ENCODE measurements at places on chromosomes 3 and 15. TPM values are rescaled to one million over a fixed set of nuclear protein-coding genes. Genes with fewer than 3 reads are reported as not detected.

GRCh38 chr3:195543500-195544229 lies 540 bp upstream of the PPP1R2 start:
- DNase-seq: no peak

GRCh38 chr3:16264174-16264707 lies 502 bp downstream of the DPH3 start:
- DNase-seq: no peak

PAQR9 gene
- polyA plus RNA-seq: 2.8 TPM

- peak; percentile 30 for DNase-seq
Observed at GRCh38 chr3:69665026-69665737, 74.1 kb upstream of the MITF start.

MINDY2 gene
- polyA plus RNA-seq: 4.7 TPM

DNA sequence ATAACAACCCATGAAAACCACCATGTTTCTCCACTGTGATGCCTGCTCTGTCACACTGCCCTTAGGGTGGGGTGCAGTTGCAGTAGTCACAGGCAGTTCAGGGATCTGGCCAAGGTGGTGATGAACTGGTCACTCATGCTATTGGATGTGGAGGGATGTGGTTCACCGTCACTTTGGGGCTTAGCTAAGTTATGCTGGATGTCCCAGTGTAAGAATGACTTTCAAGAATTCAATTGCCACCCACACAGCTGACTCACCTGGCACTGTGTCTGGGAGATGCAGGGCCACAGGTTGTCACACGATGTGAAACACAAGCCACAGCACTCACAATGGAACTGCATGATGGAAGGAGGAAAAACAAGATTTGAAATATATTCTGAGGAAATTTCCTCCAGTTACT lies 146.1 kb upstream of the CTNNB1 start:
- DNase-seq: no peak

ZNF35 gene
- polyA plus RNA-seq: 3.8 TPM

- DNase-seq: no peak
Observed at GRCh38 chr3:40718209-40718608, 193.4 kb downstream of the ZNF621 start.

DNA sequence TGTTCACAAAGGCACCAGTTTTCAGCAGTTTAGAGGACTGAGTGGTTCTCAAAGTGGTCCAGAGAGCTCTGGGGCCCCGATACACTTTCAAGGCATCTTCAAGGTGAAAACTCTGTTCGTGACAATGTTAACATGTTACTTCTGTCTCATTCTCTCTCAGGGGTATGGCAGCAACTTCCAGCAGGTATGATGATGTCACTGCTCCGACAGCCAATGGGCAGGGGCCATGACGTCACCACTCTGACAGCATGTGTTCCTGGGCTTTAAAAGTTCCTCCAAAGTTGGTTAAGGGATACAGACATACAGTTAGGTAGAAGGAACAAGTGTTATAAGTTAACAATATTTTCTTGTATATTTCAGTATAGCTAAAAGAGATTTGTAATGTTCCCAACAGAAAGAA lies 87.9 kb downstream of the KLF15 start:
- peak; percentile 15 for DNase-seq

DNAH1 gene
- 0.65 TPM for polyA plus RNA-seq

ITIH4 gene
- polyA plus RNA-seq: 0.89 TPM

GLDN gene
- not detected for polyA plus RNA-seq

SAMMSON gene
- polyA plus RNA-seq: not detected

- DNase-seq: no peak
Observed at GRCh38 chr3:37680401-37680800, 181.3 kb upstream of the CTDSPL start.

SCN11A gene
- 0.01 TPM for polyA plus RNA-seq

DNA sequence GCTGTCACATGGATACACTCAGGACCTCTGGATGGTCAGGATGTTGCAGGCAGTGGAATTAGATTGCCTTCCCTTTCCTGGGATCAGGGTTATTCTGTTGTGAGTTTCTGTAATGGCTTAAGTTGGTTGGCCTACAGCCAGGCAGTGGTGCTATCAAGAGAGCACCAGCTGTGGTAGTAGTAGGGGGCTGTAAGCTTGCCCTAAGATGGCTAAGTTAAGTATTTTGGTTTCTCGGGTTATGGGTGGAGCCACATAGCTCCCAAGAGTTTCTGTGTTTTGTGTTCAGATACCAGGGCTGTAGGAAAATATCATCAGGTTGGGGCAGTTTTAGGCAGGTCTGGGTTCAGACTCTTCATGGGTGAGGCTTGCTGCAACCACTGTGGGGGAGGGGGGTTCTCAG lies 59.6 kb downstream of the LEKR1 start:
- no peak for DNase-seq

DNA sequence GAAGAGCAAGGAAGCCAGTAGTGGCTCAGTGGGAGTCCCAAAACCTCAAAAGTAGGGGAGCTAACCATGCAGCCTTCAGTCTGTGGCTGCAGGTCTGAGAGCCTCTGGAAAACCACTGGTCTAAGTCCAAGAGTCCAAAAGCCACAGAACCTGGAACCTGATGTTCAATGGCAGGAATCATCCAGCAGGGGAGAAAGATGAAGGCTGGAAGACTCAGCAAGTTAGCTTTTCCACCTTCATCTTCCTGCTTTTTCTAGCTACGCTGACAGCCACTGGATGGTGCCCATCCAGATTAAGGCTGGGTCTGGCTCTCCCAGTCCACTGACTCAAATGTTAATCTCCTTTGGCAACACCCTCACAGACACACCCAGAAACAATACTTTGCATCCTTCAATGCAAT lies 626.3 kb downstream of the NAALADL2 start:
- DNase-seq: no peak

TBC1D23 gene
- 13.4 TPM for polyA plus RNA-seq

GRCh38 chr3:144045766-144046165 lies 74.1 kb downstream of the DIPK2A start:
- DNase-seq: no peak

PRR20G gene
- polyA plus RNA-seq: not detected

GRCh38 chr15:67828969-67829646 lies 3.8 kb downstream of the SKOR1 start:
- no peak for DNase-seq

DNA sequence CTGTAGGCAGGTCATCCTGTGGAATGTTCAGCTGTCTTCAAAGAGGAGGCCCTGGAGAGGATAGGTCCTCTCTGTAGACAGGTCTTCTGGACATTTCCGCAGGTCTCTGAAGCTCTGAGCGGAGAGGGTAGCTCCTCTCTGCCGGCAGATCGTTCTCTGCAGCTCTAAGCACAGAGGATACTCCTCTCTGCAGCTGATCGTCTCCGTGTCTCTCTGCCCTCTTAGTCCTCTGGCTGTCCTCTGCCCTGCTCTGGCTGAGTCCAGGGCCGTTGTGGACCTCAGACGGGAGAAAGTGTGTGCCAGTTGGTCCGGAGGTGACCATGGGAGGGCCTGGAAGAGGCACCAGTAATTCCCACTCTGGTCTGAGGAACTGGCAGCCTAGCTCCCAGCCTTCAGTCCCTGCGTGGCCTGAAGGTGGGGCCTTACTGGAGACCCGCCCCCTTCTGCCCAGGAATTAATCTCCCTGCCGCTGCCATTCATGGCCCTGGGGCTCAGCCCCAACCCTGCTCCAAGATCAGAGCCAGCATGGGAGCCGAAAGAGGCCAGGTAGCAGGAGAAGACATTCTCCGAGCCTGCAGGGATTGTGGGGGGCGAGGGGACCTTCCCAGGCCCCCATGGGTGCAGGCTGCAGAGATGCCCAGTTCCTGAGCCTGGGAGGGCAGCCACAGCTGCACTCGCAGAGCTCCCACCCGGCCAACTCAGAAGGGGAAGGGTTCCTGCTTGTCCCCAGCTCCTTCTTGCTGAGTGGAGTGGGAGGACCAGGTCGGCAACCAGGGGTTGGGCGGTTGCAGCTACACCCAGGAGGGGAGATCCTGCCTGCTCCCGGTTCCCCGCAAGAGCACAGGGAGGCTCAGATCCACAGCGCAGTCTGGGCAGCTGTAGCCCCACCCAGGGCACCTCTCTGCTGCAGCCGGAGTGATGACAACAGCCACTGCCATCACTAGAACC lies 488.7 kb downstream of the RSL24D1 start:
- DNase-seq: no peak

WDR48 gene
- polyA plus RNA-seq: 21.0 TPM

- no peak for DNase-seq
Observed at GRCh38 chr3:158773166-158773565, 28.7 kb upstream of the MFSD1 start.

GANC gene
- 8.0 TPM for polyA plus RNA-seq

CCDC9B gene
- polyA plus RNA-seq: 28.7 TPM

DNA sequence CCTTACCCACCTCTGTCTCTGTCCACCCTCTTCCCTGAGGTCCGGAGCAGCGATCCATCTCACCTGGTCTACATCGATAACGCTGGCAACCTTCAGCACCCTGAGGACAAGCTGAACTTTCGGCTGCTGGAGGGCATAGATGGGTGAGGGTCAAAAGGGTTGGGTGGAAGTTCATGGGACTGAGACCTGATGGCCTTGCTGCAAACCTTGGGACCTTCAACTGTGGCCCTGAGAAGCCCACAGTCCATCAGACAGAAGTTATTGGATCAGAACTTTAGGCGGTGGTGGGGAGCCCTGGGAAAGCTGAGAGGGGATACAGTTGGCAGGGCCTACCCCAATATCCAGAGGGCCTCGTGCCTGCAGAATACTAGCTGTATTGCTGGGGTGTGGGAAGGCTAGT lies 50.5 kb downstream of the POMGNT2 start:
- DNase-seq: no peak

DNA sequence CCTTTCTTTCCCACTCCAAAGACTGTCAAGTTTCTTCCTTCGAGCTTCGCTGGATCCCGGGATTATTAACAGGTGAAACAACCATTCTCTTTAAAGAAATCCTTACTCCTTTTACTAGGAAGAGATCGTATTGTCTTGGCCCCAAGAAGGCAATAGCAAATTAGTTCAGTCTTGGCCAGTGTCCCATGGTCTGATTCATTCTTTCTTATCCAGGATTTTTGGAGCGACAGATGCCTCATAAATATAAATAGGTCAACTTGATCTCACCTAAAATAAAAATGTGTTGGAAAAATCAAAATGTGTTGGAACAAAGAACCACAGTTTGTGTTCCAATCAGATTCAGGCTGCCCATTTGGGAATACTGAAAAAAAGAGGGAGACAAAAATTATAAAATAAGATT lies 140.1 kb upstream of the TMEM108 start:
- DNase-seq: no peak

- DNase-seq: no peak
Observed at GRCh38 chr3:155462672-155463071, 169.2 kb upstream of the STRIT1 start.

DNA sequence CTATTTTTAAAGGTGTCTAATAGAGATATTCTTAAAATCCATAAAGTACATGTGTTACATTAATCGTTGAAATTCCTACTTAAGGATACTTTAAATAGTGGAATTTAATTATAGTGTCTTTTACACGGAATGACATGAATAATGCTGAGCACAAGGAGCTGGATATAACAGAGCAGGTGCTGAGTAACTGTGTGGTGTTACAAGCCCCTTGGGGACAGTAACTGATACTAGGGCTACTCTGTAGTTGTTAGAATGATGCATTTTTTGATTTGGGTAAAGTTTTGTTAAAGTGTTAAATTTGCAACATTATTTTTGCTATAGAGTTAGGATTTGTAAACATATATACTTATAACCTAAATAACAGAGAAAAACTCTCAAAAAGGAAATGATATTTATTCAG lies 1496.1 kb downstream of the OTOL1 start:
- DNase-seq: no peak

GOLGA6L9 gene
- polyA plus RNA-seq: 4.4 TPM

RGMA gene
- polyA plus RNA-seq: 0.08 TPM

KCNMB2 gene
- polyA plus RNA-seq: not detected

DNA sequence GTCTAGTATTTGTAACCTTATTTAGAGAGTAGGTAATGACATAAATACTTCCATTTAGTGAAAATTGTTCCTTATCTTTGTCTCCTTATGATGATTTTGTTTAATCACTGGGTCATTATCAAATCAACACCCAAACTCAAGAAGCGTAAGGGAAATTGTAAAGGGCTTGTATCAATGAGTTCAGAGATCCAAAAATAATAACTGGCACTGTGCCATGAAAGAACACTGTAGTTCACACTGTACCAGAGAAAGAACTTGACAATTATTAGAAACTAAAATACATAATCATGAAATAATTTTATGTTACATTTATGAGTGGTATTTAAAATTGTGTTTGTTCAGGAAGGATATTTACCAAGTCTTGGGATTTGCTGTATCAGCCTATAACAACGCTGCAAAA lies 895.4 kb downstream of the FHIT start:
- no peak for DNase-seq

DNA sequence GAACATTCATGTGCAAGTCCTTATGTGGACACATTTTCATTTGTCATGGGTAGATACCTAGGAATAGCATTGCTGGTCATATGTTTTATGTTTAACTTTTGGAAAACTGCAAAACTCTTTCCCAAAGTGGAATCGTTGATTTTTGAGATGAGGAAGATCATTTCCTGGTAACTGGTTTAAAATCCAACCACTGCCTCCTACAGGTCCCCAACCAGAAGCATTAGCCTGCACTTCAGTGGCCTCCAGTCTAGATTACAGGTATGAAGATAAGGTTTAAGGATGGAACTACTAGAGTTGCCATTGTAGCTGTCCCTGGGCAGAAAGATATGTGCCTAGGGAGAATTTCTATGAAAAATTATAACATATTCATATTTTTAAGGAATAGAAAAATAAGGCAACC lies 48.7 kb upstream of the BHLHE40 start:
- no peak for DNase-seq

TGM5 gene
- polyA plus RNA-seq: not detected

DPPA4 gene
- not detected for polyA plus RNA-seq

CPB1 gene
- not detected for polyA plus RNA-seq

BBX gene
- polyA plus RNA-seq: 16.4 TPM

GRCh38 chr3:65619888-65620287 lies 418.8 kb downstream of the MAGI1 start:
- no peak for DNase-seq

DNA sequence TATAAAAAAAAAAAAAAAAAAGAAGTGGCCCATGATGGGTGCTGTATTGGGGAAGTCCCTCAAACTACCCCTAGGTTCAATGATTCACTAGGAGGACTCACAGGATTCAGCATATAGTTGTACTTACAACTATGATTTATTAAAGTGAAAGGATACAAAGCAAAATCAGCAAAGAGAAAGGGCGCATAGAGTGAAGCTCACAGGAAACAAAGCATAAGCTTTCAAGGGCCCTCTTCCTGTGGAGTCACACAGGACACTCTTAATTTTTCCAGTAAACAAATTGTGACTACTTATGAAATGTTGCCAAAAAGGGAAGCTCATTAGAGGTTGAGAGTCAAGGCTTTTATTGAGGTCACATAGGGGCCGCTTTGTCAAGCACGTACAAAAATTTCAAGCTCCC lies 153.7 kb upstream of the GAP43 start:
- DNase-seq: no peak

GRCh38 chr3:127102188-127102520 lies 90.8 kb upstream of the PRR23E start:
- DNase-seq: no peak

GRM2 gene
- polyA plus RNA-seq: 0.03 TPM

DNA sequence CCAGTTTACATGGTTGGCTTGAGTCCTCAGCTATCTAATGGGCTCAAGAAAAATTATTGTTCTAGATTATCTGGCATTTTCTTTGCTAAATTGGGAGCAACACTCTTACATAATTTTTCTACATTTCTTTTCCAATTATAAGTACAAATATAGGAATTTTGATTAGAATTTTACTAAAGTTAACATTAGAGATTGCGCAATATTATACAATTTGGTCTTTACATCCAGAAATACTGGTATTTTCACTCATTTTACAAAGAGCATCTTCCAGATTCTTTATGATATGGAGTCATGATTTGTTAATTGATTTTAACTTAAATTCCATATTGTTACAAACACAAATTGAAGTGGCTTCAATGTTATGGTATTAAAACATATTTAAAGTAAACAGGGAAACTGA lies 19.7 kb upstream of the GOLGB1 start:
- DNase-seq: no peak

- no peak for DNase-seq
Observed at GRCh38 chr3:52982839-52983238, 63.0 kb downstream of the SFMBT1 start.

Data from A549 (cell line).